ENCODE measurements at places on chromosomes 5 and 9.

- DNase-seq, result no peak
These were observed 39.3 kb downstream of the RNF145 start for GRCh38 chr5:159170021-159170420.

DNA sequence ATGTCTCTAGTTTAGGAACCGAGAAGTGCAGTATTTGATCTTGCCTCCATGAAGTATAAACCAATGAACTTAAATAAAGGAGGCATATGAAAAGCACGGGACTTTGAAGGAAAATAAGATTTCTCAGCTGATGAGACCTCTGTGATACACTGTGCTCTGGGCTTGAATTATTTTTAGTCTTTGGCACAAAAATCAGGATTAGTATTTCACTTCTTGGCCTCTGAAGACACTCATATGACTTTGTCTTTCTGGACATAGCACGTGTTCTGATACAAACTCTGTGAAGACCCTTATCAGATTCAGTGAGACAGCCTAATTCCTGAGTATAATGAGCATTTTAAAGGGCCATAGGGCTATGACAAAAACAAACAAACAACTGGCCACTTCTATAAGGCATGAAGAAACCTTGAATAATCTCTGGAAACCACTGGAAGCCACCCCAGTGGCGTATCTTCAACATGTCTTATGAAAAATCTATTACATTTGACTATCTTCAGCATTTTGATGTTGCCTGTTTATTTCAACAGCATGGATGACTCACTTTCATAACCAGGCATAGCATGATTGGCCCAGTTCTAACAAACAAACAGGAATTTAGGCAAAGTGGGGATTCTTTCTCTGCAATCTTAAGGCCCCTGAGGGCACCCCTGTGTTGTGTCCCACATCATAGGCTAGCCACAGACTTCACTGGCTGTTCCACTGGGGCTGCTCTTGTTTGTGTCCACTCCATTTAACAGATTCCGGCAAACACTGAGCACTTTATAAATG is 90.3 kb upstream of the ZNF462 start:
- DNase-seq, result no peak

- DNase-seq, result no peak
These were observed 4.2 kb upstream of the CCIN start for GRCh38 chr9:36164989-36165388.

DNA sequence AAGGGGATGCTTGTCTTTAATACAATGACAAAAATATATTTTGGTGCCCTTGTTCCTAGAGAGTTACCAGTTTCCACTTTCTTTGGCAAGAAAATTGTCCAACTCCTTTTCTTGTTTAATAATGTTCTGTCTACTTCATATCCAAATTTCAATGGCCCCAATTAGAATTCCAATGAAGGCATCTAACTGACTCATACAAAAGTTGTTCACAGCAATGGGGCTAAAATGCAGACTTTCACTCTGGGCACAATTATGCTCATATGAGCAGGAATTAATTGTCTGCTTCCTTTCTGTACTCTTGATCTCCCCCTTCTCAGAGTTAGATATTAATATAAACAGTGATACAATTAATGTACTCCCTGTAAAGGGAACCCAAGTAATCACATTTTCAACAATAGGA is 42.1 kb upstream of the ZNF622 start:
- no peak for DNase-seq

- DNase-seq, result no peak
These were observed 188.7 kb downstream of the HSPA4 start for GRCh38 chr5:133240425-133241091.

DNA sequence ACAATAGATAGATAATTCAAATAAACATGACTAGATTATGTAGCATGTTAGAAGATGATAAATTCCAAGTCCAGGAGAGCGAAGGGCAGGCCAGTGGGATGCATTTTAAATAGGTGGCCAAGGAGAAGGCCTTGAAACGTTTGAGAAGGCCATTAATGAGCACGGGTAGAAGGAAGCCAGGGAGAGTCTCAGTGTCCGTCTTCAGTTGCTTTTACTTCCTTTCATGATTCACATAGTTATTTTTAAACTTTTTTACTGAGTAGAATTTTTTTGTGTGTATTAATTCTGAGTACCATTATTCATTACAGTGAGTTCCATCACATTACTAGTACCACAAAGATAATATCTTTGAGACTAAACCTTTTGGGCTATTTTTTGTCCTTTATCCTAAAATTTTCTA is 259.2 kb downstream of the ARRDC3 start:
- DNase-seq, result no peak

DNA sequence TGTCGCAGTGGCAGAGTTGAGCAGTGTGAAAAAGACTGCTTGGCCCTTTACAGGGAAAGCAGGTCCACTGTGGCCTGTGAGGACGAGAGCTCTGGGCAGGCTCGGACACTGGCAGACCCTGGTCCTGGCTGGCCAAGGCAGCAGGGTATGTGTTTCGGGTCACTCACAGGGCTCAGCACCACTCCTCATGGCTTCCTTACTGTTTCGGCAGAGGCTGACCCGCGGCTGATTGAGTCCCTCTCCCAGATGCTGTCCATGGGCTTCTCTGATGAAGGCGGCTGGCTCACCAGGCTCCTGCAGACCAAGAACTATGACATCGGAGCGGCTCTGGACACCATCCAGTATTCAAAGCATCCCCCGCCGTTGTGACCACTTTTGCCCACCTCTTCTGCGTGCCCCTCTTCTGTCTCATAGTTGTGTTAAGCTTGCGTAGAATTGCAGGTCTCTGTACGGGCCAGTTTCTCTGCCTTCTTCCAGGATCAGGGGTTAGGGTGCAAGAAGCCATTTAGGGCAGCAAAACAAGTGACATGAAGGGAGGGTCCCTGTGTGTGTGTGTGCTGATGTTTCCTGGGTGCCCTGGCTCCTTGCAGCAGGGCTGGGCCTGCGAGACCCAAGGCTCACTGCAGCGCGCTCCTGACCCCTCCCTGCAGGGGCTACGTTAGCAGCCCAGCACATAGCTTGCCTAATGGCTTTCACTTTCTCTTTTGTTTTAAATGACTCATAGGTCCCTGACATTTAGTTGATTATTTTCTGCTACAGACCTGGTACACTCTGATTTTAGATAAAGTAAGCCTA is 15.7 kb downstream of the SQSTM1 start:
- DNase-seq, result no peak

GRCh38 chr5:39177631-39177964 is 41.8 kb downstream of the FYB1 start:
- DNase-seq, result no peak

DNA sequence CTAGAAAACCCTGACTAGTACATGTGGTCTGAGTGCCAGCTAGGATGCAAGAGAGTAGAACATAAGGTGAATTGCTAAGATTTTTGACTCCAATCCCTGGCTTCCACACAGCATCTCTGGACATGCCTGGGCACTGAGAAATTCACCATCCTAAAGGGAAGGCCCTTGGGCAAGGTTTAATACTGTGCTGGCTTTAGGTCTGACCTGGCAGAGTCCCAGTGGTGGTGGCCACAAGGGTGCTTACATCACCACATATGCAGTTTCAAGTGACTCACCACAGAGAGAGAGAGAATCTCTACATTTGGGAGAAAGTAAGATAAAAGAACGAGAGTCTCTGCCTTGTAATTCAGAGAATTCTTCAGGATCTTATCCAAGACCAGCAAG is 661.6 kb upstream of the C9orf72 start:
- DNase-seq, result no peak

DNA sequence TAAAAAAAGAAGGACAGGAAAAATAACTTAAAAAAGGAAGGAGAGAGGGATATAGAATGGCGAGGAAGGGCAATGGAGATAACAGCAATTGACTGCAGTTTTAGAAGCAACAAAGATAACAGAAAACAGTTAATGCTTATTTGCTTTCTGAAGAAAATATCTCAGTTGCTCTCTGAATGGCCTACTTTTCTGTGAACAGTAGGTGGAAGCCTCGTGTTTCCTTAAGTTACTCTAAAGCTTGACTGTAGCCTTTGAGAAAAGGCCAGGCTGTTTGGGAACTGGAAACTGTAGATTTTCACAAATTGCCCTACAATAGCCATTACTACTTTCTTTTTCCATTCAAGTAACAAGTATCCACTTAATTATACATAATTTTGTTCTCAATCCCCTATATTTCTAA is 404.5 kb downstream of the YTHDC2 start:
- no peak for DNase-seq

- no peak for DNase-seq
These were observed 541.4 kb downstream of the KCTD16 start for GRCh38 chr5:144712090-144712489.

GRCh38 chr5:79552984-79553383 is 39.0 kb upstream of the HOMER1 start:
- DNase-seq, result no peak

DNA sequence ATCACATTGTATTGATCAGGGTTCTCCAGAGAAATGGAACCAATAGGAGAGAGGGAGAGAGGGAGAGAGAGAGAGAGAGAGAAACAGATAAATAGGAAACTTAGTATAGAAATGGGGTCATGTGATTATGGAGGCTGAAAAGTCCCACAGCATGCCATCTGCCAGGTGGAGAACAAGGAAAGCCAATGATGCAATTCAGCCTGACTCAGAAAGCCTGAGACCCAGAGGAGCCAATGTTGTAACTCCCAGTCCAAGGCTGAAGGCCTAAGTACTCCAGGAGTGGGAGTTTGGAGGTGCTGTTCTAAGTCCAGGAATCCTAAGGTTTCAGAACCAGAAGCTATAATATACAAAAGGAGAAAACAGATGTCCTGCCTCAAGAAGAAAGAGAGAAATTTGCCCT is 48.4 kb upstream of the ISOC1 start:
- no peak for DNase-seq

- no peak for DNase-seq
These were observed 34.6 kb upstream of the SEMA4D start for GRCh38 chr9:89532478-89532877.
